ENCODE measurements at places on chromosomes 12 and 14.

GRCh38 chr12:126899926-126900792 lies 1366.8 kb upstream of the TMEM132C start:
- DNase-seq: no peak

DNA sequence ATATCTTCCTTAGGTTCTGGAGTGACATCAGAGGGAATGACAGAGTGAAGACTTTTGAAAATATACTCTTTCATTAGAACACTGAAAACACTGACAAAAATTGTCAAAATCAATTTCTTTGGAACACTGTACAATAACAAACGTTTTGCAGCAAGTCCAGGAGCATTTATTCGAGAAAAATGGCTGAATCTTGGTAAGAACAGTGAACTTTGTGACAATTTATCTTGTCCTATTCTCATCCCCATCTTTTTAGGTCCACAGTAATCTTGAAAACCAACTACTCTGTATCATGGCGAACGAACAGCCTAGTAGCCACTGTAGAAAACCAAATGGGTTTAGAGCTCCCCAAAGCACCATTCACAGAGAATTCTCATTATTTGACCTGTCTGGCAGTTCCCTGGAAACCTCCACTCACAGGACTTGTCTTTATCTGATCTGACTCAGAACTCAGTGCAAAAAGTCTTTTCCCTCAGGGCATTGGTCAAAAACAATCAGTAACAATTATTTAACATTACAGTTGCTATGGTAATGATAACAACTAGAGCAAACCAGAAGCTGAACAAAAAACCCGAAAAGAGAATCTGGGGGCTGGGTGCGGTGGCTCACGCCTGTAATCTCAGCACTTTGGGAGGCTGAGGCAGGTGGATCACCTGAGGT lies 20.3 kb upstream of the PPP2R5E start:
- DNase-seq: no peak

GRCh38 chr12:8828257-8829124 lies 6.1 kb downstream of the A2ML1 start:
- peak; percentile 23 for DNase-seq

GRCh38 chr12:40178701-40179100 lies 46.1 kb upstream of the LRRK2 start:
- DNase-seq: no peak

GRCh38 chr12:23139026-23139425 lies 514.1 kb downstream of the ETNK1 start:
- DNase-seq: no peak

DNA sequence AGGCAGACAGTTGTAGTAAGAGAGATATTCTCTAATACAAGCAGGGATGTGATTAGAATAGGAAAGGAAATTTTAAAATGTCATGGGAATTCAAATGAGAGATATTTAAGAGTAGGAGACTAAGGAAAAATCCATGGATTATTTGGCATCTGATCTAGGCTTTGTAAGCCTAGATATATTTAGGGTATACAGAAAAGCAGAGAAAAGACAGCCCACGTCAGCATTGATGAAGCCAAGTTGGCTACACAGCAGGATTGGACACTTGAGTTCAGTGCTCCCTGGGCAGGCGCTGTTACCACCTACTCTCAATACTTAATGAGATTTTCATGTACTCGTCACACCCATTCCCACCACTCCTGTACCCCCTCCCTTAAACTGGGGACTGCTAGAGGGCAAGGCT lies 1.7 kb upstream of the KCNJ8 start:
- no peak for DNase-seq

DNA sequence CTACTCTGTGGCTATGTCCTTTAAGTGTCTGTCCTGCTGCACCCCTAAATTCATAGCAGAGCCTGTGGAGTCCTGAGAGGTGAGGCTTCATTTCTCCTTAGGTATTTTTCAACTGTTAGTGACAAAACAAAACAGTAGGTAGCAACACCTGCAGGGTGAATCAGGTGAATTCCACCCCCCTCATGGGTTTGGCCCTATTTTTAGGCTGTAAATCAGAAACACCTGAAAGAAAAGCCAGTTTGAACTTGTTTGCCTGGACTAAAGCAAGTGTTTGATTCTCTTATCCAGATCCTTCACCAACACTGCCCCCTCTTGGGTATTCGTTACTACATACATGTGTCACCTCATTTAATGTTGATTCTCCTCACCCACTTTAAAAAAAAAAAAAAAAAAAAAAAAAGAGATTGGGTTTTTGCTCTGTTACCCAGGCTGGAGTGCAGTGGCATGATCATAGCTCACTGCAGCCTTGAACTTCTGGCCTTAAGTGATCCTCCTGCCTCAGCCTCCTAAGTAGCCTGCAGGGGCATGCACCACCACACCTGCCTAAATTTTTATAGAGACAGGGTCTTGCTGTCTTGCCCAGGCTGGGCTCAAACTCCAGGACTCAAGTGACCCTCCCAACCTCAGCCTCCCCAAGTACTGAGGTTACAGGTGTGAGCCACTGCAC lies 10.3 kb downstream of the TBPL2 start:
- DNase-seq: peak; percentile 79

DNA sequence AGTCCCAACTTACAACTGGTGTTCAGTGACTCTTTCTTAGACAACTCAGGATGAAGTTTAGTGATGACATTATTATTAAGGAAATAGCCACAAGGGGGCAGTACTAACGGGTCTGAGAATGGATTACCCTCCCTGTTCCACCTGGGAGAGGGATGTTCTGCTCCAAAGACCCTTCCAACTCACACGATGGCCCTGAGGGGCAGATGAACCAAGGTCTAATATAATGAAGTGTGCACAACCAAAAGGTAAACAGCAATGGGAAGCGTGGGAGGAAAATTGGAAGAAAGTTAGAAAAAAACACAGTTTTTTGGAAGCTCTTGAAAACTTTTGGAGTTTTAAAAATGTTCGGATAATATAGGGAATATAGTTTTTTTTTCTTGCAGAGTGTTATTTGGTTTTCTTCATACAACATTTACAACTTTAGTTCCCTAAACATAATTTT lies 24.0 kb downstream of the FGF6 start:
- DNase-seq: peak; percentile 32

DNA sequence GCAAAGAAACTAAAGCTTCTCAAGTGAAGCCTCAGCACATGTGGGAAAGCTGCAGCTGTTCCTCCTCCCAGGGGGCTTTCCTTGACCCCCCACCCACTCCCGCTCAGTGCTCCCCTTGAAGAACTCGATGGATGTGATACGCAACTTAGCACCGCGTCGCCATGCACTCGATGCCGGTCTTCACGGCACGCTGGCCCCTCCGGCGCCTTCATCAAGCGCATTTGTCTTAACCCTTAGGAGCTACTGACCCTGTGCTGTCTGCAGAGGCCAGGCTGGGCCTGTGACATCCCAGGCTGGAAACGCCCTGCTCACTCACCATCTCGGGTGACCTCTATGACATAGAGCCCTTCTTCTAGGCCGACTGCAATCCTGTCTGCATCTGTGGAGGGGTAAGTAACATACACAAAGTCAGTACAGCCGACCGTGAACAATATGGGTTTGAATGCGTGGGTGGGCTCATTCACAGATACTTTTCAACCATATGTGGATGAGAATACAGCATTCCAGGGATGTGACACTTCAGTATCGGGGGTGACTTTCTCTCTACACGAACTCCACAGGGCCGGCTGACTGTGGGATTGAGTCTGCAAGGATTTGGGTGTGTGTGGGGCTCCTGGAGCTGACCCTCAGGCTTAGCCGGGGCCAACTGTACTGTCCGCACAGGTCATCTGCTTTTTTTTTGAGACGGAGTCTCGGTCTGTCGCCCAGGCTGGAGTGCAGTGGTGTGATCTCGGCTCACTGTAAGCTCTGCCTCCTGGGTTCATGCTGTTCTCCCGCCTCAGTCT lies 23.1 kb downstream of the AMN start:
- DNase-seq: no peak

GRCh38 chr14:26719514-26719913 lies 121.7 kb upstream of the NOVA1 start:
- DNase-seq: no peak

Measured in T47D (cell line).